ENCODE measurements at places on chromosomes 3 and 15.
A peak's percentile ranks its signal among the peaks of the same experiment; 100 is the strongest.

DNA sequence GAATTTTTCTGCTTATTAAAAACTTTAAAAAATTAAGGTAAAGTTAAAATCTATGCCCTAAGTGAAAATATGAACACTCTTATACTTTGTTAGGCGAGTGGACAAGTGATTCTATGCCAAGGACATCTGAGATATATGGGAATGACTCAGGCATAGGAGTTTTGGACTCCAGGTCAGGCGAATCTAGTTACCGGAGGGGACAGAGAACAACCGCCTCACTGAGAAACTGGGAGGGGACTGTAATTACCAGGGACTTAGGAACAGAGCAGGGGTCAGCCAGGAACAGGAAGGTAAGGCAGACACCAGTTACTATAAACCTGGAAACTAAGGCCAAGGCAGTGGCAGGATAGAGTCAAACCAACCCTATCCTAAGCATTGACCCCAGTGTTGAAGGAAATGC, 16.8 kb upstream of the ATP1B3 start:
- no peak for DNase-seq

- no peak for DNase-seq
Observed at GRCh38 chr3:127074900-127075360, 92.0 kb downstream of the PLXNA1 start.

DNA sequence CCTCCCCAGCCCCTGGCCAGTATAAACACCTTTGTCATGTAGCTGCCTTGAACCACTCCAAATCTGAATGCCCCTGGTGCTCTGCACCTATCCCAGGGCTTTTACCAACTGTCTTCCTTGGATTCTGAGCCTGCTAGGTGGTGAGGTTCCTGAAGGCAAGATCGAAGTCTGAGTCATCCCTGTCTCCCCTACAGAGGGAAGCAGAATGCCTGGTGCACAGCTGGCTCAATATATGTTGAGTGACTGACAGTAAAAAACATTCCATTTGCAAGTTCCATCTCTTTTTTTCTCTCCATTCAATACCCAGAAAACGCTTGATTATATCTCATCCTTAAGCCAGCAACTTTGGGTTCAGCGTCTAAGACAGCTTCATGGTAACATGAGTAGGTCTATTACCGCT, 24.7 kb downstream of the SLC24A1 start:
- DNase-seq = no peak

DNA sequence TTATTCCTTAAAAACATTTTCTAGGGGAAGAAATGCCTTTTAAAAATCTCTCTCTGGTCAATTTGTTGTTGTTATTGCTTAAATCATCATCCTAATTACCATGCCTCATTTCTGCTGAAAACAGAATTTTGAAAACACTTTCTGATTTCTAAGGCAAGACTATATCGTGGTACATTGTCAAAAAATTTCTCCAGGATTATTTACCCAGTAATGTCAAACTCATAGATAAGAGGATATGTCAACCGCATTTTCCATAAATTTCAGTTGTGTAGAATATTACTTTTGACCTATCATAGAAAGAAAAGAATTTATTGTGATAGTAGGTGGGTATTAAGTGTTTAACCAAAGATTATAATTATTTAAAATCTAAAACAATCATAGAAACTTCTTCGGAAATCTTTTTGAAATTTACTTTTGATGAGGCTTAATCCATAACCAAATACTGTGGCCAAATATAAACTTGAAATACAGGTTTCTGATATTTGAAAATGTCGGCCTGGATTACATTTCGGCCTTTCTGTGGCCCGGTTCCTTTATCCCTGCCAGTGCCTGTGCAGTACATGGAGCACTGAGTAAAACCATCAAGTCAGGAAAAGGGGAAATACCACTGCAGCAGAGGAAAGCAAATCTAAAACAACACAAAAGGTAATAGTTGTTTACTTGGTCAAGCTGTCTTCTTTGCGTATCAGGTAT, 173.4 kb downstream of the MYRIP start:
- no peak for DNase-seq

DNA sequence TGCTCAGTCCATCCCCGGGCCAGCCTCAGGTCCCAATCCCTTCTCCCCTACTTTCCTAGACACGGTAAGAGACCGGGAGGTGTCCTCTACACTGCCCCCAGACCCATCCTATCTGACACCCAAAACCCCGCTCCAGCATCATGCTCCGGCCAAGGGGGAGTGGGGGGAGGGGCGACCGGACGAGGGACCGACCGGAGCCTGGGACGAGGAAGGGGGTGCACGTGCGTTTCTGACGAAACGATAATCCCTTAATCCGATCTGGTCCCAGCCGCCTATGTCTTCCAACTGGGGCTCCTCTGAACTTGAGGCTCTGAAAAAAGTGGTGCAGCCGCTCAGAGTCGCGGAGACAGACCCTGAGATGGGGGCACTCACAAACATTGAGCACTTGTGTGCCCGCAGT, 494 bp downstream of the CPLX3 start:
- DNase-seq = no peak

DNA sequence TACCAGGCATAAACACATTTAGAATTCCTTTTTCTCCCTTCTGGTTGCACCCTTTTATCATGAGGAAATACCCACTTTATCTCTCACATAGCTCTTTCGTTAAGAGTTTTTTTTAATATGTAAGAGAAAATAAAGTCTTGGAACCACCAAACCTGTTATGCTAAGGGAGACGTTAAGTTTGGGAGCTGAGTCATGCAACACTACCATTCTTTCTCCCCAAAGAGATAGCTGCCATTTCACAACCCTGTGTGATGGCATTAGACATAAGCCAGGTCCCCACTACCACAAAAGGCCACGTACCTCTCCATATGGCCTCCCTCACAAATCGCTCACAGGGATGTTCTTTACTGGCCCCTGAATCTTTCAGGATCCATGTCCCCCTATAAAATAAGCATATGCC, 7.6 kb upstream of the NIPA1 start:
- DNase-seq = no peak

DNA sequence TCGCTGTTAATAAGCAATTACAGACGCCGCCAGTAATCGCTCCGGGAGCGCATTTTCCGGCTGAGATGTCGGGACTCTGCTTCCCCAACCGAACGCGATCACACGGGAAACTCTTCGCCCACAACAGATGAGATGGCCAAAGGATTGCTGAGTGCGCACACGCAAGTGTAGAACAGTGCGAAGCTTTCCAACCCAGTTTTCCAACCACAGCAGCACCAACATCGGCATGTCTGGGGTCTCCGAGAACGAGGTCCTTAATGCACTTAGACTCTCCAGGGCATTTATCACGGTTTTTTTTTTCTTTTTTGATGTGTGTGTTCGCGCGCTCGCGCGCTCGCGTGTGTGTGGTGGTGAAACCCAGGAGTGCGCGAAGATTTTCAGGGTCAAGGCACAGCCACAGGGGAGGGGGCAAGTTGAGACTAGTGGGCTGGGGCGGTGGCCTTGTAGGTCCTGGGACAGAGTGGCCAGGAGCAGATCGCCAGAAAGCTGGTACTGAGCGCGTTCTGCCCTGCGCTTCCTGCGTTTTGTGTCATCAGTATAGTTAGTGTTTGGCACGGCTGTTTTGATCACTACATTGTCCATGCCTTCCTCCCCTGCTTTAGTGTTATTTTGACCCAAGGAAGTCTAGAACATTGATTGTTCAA, 1.8 kb upstream of the EOMES start:
- no peak for DNase-seq

GRCh38 chr3:64954995-64955636, 267.3 kb upstream of the ADAMTS9 start:
- DNase-seq = no peak

DNA sequence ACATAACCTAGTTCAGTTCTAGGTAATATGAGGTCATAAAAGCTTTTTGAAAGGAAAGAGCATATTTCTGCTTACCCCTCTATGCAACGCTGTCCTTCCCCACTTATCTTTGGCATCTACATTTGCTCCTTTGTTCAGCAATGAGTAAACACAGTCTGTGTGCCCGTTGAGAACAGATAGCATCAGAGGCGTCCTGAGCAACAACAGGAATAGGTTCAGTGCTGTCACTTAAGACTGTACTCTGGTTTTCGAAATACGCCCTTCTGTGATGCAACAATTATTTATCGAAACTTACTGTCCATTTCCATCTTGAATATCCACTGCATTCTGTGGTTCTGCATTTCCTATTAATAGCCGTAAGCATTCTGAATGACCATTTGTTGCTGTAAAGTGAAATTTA, 84.4 kb downstream of the BTD start:
- DNase-seq = no peak

- DNase-seq = no peak
Observed at GRCh38 chr15:33068007-33068481, 126.5 kb downstream of the FMN1 start.

DNA sequence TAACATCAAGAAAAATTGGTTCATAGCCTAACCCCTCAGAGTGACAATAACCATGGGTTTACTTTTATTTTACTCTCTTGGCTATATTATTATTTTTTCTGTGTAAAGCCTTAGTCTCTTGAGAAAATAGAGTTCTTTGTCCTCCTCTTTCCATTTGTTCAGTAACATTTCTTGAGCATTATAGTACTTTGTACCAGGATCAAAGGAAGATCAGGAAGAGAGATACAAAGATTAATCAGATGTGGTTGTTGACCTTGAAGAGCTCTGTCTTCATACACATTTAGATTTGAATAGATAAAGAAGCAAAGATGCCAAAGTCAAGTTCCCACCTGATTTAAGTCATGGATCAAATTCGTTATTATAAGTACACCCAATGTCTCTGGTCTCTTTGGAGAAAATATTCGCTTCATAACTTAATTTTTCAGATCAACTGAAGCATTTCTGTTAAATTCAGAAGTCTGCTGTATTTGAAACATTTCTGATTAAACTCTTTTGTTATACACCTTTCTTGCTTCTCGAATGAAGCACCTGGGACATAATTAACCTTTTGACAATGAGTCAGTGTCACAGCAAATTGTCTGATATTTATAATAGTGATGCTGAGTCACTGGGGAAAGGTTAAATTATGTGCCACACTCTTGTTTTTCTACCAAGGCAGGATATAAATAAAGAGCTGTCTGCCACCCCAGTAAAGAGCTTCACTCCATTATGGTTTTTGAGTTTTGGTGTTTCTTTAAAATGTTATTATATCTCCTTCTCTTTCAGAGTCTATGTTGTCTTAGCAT, 100.2 kb downstream of the GHSR start:
- no peak for DNase-seq

DNA sequence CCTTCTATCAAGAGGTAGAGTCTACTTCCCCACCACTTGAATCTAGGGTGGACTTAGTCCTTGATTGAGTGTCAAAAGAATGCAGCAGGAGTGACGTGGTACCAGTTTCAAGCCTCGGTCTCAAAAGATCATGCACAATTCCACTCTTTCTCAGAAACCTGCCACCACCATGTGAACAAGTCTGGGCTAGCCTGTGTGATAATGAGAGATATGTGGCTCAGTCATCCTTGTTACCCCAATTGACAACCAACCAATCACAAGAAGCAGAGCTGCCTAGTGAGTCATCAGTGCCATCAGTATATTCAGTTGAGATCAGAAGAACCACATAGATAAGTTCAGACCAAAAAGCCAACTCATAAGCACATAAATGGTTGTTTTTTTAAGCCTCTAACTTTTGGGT, 374.5 kb downstream of the IL20RB start:
- DNase-seq = no peak

DNA sequence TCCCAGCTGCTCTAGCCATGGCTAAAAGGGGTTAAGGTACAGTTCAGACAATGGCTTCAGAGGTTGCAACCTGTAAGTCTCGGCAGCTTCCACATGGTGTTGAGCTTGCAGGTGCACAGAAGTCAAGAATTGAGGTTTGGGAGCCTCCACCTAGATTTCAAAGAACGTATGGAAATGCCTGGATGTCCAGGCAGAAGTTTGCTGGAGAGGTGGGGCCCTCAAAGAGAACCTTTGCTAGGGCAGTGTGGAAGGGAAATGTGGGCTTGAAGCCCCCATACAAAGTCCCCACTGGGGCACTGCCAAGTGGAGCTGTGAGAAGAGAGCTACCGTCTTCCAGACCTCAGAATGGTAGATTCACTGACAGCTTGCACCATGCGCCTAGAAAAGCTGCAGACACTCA, 73.7 kb downstream of the STT3B start:
- no peak for DNase-seq

- no peak for DNase-seq
Observed at GRCh38 chr15:22952796-22953579, 27.2 kb downstream of the CYFIP1 start.

GRCh38 chr3:149971403-149972075, 844 bp upstream of the PFN2 start:
- DNase-seq = peak; percentile 27

DNA sequence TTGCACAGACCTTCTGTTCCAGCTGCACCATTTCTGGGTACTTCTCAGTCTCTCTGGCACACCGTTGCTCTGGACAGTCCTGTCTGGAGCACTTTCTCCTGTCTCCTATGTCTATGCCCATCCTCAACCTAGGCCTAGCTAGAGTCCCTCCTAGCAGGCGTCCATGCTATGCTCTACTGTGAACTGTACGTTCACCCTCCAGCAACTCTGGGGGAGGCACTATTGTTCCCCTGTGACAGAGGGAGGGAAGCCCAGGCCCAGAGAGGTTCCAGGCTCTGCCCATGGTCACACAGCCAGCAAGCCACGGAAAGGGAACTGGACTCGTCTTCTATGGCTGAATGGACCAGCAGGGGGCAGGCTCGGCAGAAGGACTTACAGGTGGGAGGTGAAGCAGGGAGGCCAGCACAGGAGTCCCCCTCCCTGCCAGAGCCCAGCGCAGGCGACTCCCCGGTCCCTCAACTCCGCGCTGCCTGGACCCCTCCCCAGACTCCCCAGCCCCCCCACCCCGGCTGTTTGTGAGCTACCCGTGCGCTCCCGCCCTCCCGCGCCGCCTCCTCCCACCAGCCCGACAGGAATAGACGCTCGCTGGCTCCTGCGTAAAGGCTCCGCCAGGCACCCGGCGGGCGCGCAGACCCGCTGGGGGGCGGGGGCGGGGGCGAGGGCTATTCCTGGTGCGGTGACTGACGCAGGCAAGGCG, 1.7 kb upstream of the LINGO1 start:
- peak; percentile 25 for DNase-seq

DNA sequence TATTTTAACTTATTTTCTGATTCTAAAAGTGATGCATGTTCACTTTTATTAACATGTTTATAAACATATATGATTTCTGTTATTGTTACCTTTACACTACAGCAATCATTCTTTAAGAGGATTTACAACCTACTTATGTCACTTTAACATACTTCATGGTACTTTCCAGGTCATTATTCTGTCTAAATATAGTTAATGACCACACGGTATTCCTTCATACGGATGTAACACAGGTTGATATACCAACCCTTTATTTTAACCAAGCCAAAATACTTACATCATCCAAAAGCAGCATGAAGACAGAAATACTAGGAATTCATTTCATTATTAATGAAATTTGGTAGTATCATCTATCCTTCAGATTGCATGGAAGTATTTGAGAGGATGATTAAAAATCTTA, 18.6 kb downstream of the PIK3R4 start:
- no peak for DNase-seq
